ENCODE measurements at places on chromosomes 5 and 9.

- DNase-seq = no peak
These were observed 310.5 kb downstream of the PLK2 start for GRCh38 chr5:58149345-58149744.

GRCh38 chr5:71834601-71835000, 115.5 kb downstream of the CARTPT start:
- DNase-seq = no peak

DNA sequence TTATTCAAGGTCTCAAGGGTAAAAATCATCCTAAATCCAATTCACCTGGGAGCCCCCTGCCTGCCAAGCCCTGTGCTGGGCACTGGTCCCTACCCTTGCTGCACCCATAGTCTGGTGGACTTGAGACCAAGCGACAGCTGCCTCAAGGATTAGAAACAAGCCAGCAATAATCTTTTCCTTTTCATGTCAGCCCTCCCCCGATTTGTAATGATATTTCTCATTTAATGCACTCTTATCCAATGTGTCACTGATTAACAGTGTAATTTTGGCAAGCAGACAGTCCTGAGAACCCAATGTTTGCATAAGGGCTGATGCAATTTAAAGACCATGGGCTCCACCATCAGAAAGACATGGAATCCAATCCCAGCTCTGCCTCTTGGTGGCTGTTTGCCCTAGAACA, 108.9 kb downstream of the ACTL7B start:
- DNase-seq = no peak

DNA sequence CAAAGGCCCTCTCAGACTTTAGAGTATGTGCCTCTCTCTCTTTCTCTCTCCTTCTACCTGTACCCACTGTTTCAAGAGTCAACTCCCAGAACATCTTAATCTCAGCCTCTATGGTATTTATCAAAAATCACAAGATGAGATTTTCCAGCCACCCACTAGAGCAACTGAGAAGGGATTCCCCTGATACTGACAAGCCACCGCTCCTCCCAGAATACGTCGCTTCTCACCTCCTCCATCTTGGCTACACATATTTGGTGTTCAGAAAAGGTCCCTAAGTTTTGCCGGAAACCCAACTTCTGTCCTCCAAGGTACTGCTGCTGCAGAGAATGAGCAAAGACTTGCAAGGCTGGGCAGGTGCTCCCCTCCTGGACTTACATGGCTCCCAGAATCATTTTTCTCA, 6.1 kb downstream of the GARIN3 start:
- DNase-seq = no peak

Measured in cortex of kidney (tissue), 1 donor.